ENCODE measurements at places on chromosomes 6 and 20.

GRCh38 chr6:155409391-155409790 lies 46.2 kb downstream of the NOX3 start:
- no peak for DNase-seq

DNA sequence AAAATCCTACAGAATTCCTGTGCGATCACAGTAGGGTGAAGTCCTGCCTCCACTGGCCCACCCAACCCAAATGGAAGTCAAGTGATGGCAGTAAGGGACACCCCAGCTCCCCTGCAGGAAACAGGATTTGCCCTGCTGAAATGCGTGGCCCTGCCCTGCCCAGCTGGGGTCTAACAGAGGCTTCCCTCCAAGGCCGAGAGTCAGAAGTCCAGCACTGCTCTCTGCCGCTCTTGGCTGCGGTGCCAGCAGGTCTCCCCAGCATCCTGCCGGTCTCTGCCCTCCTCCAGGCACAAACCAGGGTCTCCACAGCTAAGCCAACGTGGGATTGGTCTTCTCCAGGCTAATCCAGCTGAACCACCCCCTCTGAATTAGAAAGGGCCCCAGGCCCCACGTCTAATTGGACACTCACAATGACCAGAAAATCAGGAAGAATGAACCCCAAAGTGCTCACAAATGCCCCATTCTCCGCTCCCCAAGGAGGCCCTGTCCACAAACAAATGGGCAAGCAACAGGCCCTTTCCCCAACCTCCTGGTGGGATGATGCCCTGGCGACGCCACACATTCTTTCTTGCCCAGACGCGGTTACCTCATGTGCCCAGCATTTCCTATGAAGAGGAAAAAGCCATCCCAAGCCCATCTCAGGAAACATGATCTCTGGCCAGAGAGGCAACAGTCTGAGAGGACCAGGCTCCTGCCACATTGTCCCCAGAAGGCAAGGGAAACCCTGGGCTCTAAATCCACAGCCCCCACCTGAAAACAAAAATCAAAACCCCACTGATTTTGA lies 117.2 kb downstream of the BANF2 start:
- DNase-seq = no peak

- peak; percentile 53 for DNase-seq
These were observed 17.3 kb upstream of the MCUR1 start for GRCh38 chr6:13831615-13832014.

DNA sequence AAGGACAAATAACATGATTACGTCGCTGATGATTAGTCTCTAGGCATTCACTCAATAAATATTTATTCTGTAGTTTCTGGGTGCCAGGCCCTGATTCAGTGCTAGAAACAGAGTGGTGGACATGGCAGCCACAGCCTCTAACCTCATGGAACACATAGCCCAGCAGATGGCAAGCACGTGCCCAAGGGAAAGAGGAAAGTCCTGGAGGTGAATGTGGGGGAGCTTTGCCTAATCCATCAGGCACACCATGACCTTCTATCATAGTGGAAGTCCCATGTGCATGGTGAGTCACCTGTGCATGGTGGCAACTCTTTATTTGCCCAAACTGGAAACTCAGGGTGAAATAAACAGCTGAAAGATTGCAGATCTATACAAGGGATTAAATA lies 143.0 kb upstream of the TNFAIP3 start:
- no peak for DNase-seq

GRCh38 chr20:55079917-55080316 lies 604.5 kb downstream of the DOK5 start:
- no peak for DNase-seq

GRCh38 chr6:118589649-118590365 lies 41.7 kb downstream of the PLN start:
- DNase-seq = no peak

DNA sequence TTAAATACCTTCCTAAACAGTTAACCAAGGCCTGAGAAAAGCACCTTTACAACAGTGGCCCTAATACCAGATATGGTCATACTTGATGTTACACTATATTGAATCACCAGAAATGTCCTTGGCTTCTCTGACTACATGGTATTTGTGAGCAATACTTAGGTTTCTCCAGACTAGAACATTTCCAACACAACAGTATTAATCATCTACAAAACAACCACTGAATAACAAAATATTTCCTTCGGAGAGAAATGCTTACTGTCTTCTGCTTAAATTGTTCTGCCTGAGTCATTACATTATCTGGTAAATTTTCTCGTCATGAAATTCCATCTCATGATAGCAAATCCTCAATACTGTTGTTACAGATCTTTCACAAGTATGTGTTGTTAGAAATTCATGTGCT lies 252.9 kb upstream of the RUNX2 start:
- DNase-seq = no peak

DNA sequence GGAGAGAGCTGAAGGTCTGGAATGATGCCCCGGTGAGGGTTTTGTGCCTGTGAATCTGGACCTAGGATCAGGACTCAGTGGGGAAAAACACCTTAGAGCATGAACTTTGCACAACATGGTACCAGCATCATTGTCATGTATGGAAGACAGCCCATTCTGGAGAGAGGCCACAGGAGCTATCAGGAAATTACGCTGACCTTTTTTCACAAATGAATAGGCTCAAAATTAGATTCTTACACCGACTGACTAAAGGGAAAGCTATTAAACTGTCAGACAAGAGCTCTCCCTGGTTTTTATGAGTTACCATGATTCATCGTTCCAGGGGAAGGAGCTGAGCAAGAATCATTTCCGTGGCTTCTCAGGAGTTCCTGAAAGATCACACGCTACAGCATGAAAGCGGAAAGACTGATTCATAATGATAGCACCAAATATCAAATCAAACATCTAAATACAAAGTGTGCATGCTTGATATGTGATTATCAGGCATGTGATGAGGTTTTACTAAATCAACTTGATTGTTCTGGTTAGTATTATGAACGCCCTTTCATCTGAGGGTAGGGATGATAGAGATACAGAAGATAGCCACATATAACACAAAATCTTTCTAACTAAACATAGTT lies 224.9 kb upstream of the SMLR1 start:
- no peak for DNase-seq

DNA sequence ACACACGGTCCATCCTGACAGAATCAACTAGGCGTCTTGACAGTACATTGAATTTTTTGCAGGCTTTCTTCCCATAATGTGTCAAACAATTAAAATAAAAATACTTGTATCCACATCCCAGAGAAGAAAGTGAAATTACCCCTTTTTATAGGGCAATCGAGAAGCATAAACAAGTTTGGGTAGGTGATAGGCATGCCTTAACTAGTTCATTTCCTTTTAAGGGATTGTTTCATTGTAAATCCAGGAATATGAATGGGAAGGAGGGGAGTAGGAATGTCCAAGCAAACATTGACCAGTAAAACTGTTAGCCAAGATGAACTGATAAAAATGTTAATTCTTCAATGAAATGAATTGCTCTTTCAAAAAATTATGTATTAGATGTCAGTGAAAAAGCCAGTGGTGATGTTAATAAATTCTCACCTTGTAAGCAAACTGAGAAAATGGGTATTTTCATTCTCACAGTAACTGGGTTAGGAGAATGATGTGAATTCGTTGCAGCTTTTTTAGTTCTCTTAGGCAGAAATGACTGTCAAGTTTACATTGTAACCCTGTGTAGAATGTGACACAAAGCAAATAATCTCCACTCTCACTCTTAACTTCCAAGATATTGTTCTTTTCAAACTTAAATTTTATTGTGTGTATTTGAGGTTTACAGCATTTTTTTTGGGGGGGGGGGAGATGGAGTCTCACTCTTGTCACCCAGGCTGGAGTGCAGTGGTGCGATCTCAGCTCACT lies 31.6 kb downstream of the SASH1 start:
- DNase-seq = no peak

- no peak for DNase-seq
These were observed 166.4 kb upstream of the PRND start for GRCh38 chr20:4555188-4555890.

- no peak for DNase-seq
These were observed 98.1 kb downstream of the YTHDF1 start for GRCh38 chr20:63117661-63118302.

- DNase-seq = no peak
These were observed 844.3 kb upstream of the MANEA start for GRCh38 chr6:94733066-94733465.

DNA sequence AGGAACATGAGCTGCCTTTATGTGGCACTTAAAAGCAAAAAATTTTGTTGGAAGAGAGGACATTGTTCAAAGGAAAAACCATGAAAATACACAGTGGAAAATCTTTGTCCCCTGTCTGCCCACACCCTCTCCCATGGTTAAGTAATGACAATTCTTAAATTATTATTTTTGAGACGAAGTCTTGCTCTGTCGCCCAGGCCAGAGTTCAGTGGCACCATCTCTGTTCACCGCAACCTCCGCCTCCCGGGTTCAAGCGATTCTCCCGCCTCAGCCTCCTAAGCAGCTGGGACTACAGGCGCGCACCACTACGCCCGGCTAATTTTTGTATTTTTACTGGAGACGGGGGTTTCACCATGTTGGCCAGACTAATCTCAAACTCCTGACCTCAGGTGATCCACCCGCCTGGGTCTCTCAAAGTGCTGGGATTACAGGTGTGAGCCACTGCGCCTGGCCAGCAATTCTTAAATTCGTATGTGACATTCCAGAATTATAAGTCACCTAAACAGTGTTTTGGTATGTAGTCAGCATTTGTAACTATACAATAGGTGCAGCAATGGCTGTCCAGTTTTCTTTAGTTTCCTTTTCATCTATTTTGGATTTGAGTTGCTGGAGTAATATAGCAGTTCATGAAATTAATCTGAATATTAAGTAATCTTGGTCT lies 636 bp upstream of the SSR1 start:
- no peak for DNase-seq

DNA sequence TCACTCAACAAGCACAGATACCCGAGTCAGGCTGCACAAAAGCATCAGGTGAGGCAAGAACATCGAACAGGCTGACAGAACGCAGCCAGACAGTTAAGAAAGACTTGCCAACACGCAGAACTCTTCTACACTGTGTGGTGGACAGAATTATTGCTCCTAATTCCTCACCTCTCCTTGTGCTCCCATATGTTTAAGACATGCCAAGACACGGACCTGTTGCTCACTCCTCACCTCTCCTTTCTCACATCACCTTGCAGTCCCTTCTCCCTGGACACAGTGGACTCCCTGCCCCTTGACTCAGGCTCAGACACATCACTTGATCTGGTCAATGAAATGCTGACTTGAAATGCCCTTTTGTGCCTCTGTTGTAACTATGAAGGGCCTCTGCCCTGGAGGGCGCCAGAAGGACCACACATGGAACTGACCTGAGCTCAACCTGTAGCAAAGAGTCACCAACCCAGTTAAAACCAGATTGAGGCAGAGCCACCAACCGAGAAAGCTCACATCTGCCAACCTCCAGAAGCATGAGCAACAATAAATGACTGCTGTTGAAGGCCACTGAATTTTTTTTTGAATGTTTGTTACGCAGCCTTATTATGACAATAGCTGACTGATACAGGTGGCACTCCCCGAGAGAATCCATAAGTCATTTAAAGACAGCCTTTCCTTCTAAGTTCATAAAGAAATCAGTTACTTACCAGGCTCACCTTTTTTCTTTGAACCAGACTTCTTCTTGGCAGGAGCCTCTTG lies 24.0 kb downstream of the RRBP1 start:
- no peak for DNase-seq

- no peak for DNase-seq
These were observed 6.8 kb upstream of the HMGA1 start for GRCh38 chr6:34229877-34230276.

DNA sequence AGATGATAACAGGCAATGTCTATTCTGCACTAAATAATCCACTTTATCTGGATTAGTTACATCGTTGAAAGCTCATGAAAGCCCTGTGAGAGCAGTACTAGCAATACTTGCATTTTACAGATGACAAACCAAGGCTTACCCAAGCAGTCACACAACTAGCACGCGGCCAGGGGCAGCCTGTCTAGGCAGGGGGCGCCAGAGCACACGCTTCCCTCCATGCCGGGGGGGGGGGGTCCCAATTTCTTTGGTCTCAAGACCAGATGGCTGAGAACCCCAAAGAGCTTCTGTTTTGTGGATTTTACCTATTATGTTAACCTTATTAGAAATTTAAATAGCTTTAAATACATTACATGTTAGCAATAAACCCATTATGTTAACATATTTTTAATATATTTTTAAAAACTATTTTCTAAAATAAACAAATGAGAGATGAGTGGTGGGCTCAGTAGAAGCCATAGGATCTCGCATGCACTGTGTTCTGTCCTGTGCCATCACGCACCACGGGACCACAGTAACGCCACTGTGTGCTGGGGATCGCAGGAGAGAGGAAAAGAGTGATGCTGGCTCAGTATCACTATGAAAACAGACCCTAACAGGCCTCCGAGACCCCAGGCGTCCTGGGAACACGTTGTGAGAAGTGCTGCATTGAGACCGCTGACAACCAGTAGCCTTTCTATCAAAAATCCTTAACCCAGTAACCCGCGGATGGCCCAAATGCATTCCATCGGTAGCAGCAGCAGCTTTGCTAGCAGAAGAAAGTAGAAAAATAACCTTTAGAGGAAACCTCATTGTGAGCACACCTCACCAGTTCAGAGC lies 5.3 kb upstream of the PRR18 start:
- peak; percentile 46 for DNase-seq

DNA sequence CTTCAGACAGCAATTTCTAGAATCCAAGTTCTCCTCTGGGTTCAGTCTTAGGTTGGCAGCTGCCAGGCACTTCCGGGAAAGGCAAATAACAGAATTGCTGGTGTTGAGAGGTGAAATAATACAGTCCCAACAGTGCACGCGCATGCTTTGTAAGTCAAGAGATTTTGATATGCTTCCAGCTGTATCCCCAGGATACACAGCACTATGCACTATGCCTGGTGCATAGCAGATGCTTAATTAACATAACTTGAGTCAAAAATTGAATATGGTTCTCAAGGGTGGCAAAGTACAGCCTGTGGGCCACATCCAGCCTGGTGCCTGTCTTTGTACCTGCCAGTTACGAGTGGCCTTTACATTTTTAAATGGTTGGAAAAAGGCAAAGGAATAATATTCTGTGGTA lies 18.9 kb upstream of the PMEPA1 start:
- DNase-seq = no peak

GRCh38 chr20:37905671-37906613 lies 3.0 kb downstream of the VSTM2L start:
- DNase-seq = no peak

DNA sequence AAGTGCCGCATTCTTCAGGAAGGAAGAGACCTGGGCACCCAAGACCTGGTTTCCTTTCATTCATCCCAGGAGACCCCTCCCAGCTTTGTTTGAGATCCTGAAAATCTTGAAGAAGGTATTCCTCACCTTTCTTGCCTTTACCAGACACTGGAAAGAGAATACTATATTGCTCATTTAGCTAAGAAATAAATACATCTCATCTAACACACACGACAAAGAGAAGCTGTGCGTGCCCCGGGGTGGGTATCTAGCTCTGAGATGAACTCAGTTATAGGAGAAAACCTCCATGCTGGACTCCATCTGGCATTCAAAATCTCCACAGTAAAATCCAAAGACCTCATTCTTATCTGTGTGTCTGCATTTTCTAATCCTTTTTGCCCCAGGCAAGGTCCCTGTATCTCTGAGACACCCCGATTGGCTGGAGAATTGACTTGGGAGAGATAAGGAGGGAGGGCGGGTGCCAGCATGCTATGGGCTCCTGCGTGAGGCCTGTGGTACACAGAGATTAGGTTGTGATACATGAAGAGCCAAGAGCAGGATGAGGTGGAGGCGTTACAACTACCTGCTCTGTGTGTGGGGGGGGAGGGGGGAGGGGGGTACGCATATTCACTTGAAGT lies 4.8 kb downstream of the MUC21 start:
- no peak for DNase-seq

- no peak for DNase-seq
These were observed 83.1 kb downstream of the SYNJ2 start for GRCh38 chr6:158064725-158065251.

- no peak for DNase-seq
These were observed 315.4 kb downstream of the HAO1 start for GRCh38 chr20:7624886-7625285.
